ENCODE measurements at places on chromosomes 3 and 15.

DNA sequence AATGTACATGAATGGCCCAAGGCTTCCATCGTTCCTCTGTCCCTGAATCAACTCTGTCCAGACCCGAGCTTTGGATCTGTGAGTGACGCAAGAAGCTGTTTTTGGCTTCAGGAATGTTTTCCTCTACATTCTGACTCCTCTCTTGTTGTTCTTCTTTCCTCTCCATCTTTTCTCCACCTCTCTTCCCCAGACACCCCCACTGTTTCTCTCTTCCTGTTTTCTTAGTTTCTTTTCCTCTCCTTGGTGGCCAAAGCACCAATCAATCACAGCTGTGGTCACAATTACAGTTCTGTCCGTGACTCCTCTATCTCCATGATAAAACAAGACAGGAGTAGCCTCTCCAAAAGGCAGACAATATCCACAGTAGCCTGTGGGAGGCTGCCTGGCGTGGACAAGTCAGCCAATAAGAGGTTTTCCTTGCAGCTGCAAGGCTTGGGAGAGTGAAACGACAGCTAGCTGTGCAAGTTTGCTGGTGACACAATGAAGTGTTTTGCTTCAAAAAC is 4.9 kb upstream of the TMEM212 start:
- DNase-seq, result no peak

DNA sequence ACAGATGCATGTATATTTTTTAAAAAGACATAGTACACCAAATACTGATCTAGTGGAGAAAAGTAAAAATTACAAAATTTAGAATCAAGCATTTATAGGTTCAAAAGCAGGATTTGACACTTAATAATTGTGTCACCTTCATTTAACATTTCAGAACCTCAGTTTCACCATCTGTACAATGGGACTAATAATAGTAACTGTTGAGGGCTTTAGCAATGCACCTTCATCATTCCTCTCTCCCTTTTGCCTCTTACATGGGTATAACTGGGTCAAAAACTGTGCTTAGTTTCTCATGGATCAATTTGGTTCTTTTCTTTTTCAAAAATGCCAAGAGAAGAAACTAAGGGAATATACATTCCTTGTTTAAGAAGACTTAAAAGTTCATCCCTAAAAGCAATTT is 5.5 kb upstream of the TMEM212 start:
- no peak for DNase-seq

DNA sequence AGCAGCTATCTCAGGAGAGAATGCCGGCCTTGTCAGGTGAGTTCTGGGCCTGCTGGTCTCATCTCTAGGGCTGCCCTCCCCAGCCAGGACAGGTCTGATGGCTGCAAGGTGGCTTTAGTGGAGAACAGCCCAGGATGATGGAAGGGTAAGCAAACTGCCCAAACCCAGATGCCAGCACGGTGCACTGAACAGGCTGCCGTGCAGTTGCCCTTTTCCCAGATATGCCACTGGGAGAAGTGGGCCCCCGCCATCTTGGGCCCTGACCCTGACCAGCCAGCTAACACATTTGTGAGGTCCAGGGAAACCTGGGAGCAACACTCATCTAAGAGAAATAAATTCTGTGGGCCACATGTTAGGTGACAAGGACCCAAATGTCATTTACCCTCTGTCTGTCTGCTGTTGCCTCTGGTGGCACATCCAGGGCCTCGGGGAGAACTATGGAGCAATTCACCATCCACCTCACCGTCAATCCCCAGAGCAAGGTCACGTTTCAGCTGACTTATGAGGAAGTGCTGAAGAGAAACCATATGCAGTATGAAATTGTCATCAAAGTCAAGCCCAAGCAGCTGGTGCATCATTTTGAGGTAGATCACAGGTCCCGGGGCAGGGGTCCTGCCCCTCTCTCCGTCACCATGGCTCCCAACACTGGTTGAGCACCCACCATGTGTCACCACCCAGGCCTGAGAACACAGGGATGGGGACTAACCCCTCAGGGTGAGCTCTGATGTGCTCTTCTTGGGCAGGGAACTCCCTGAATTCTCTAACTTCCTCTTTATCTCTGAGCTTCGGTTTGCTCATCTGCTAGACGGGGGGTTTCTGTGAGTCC is 1.8 kb downstream of the ITIH1 start:
- DNase-seq, result no peak

- DNase-seq, result no peak
Observed at GRCh38 chr15:52523192-52523591, 5.5 kb downstream of the MYO5A start.

DNA sequence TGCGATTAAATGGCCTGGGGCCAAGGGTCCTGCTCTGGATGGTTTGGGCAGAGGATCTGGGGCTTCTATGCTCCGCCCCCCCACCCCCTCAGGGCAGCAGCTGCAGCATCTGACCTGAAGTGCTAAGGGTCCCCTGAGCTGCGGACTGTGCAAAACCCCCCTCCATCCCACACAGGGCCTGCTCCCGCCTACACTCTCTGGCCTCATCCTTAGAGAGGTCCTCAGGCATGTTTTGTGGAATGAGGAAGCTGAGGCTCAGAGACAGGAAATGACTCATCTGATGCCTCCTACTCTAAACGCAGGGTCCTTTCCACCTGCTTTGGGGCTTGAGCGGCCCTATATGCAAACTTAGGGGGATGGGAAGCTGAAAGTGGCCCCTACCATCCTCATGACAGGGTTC is 59.5 kb upstream of the CTSH start:
- no peak for DNase-seq
